ENCODE measurements at places on chromosomes 11 and 22.

- DNase-seq: peak; percentile 30
These were observed 68.2 kb downstream of the EMSY start for GRCh38 chr11:76512851-76513653.

DNA sequence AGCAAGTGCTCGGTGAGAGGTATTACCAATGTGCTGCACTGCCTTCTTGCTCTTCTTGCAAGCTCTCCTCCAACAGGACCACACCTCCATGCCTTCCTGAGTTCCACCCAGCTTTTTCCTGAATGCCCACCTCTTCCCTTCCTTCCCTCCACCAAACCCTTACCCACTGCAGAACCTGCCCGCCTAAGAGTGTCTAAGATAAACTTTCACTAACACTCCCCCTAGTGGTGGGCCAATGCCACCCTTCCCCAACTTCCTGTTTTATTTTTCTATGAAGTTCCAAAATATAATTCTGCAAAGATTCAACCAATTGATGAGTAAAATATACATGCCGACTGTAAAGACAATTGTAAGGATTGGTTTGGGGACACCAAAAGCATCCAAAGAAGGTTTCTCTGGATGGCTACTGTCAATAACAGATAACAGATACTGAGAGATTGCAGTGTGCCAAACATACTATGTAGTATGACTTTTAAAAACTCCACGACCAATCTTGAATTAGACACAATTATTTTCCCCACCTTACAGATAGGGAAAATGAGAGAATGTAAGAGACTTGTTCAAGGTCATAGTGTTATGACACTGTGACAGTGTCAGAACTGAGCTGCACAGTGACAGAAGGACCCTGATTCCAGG, 38.6 kb upstream of the BMAL1 start:
- DNase-seq: no peak

DNA sequence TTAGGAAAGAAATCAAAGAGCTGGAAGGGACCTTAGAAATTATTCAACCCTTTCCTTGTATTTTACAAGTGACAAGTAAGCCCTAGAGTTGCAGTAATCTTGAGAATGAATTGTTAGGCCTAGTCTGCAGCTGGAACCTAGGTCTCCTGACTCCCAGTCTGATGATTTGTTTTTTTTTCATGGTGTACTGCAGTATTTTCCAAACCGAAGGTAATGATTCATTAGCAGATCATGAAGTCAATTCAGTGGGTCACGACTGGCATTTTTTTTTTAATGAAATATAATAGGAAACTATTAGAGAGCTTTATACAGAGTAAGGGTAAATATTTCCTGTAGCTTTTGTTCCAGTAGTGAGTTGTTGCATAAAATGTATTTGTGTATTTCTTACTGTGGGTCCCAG, 42.8 kb downstream of the EXT2 start:
- no peak for DNase-seq

- no peak for DNase-seq
These were observed 904.5 kb upstream of the API5 start for GRCh38 chr11:42407341-42407740.

DNA sequence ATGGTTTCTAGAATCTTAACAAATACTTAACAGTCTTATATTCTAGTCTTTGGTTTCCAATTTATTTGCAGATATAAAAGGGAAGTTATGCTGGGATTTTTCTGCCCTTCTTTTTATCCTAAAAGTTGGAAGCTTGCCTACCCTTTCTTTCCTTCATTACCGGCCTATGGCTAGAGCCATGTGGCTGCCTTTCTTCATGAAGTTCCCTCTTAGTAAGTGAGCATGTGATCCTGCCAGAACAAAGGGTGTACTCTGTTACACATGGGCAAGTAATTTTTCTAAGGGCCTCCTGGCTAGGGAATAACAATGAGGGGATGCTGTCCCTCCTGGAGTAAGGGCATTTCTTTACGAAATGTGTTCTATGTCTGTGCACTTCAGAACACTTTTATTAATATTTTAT, 252.1 kb upstream of the PITPNB start:
- no peak for DNase-seq

GRCh38 chr22:26579331-26579886, 10.5 kb downstream of the TPST2 start:
- DNase-seq: no peak

GRCh38 chr11:13782390-13783075, 114.1 kb downstream of the FAR1 start:
- no peak for DNase-seq

DNA sequence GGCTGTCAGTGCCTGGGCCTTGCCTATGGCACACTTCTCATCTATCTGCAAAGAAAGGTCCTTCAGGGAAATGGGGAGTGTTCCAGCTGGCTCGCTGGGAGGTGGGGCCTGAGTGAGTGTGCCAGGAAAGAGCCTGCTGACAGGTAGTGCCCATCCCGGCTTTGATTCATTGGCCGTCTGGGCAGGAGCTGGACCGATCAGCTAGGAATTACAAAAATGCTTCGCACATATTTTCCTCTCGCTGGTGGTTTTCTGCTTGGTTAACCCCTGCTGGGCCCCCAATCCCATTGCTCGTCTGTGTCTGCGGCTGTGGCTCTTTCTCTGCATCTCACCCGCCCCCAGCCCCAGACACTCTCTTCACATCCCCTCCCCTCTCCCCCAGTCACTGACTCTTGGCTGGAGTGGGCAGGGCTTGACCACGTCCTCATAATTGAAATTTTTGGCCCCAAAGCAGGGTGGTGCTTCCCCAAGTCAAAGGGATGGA, 10.8 kb downstream of the LIF start:
- DNase-seq: no peak

DNA sequence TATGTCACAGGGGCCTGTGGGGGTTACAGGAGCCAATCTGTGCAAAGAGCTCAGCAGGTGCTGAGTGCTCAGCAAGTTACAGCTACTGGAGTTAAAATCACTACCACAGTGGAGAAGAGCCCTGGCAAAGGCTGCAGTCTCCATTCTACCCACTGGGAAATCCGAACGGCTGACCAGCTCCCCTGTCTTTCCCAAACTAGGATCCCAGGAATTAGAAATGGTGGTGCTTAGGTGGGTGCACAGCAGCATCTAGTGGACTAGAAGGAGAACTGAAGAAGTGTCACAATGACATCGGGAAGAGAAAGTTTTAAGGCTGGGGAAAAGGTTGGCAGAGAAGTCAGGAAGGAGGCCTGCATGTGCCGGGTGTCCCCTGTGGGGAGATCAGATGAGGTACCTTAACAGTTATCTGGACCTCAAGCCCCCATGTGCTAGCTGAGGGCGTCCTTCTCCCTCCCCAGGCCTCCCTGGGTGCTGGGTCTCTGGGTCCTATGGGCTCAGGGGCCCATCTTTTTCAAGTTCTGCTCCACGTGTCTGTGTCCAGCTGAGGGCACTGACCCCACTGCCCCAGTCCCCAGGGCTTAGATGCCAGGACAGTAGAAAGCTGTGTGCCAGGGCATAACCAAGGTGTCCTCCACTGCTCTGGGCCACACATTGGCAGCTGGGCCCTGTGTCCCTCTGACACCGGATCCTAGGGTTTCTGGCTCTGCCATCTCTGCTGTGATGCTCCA, 1.9 kb downstream of the PIWIL3 start:
- DNase-seq: no peak

DNA sequence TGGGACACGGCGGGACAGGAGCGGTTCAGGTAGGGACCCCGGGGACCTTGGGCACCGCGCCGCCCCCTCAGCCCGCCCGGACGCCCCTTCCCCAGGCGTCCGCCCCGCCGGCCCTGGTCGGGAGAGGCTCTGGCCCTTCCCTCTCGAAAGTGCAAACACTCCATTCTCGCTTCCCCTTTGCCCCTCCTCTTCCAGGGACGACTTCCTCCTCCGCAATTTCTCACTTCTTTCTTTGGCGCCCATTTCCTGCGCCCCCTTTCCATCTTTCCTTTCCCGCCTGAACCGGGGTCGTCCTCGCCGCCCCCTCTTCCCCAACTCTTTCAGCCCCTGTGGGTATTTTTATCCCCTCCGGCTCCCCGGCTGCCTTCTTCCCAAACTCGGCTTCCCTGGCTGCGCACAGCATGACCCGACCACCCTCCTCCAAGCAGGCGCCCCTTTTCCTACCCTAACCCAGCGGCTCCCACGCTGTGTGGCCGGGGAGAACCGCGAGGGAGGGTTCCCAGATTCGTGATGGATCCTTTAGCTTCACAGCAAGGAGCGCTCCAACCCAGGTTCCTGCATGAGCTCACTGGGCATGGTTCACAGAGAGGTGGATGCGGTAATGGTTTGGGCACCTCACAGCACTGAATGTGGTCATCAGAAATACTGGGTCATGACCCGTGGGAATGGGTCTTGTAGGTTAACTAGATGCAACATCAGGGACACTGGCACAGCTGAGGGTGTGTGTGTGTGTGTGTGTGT, 689 bp downstream of the RAB39A start:
- no peak for DNase-seq

GRCh38 chr11:11464555-11464954, 111.5 kb upstream of the CSNK2A3 start:
- DNase-seq: no peak

DNA sequence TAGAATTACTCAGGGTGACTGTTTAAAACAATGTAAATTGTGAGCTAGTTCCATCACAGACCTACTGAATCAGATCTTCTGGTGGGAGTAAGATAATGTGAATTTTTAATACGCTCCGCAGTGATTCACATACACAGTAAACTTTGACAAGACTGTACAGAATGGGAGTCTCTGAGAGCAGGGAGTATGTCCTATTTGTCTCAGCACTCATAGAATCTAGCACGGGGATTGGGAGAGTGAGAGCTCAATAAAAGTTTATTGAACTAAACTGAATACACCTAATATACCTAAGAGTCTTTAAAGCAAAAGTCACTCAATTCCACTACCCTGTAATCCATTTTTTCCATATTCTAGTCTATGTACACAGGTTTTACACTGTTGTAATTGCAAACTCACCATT, 11.2 kb upstream of the GAB2 start:
- DNase-seq: no peak

- DNase-seq: no peak
These were observed 15.9 kb downstream of the CRELD2 start for GRCh38 chr22:49934160-49934890.

GRCh38 chr11:39817241-39817640, 1642.2 kb downstream of the LRRC4C start:
- no peak for DNase-seq

Measured in AG09319 (cell line).